ENCODE measurements at places on chromosomes 1 and 21.

DNA sequence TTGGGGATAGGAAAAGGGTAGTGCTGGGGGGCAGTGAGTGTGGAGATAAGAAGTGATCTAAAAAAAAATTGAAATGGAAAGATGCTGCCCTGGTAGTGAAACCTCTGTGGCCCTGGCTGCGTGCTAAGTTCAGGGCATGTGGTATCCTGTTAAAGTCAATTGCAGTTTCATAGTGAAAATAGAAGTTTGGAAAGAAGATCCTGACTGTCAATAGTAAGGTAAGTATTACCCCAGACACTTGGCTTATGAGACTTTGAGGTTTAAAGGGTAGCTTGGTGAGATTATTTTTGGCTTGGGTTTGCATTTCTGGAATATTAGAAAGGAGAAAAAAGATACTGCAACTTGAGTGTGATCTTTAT lies 6.8 kb downstream of the ARID1A start:
- no peak for DNase-seq

GRCh38 chr1:205610901-205611466 lies 20.8 kb downstream of the ELK4 start:
- DNase-seq = no peak

DNA sequence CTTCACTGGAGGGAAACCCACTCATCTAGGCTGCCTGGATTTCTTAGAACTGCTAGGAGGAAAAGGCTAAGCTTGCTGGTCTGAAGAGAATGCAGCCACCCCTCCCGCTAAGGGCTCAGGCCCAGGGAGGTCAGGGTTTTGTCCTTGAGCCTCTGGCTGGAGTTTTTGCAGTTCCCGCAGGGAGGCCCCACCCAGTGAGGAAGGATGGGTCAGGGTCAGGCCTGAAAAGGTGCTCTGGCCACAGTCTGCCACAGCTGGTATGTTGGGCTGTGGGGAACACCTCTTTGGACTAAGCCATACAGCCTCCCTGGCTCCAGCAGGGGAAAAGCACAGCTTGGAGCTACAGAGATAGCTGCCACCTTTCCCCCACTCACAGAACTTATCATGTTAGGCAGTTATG lies 71.4 kb upstream of the PAPPA2 start:
- DNase-seq = no peak

DNA sequence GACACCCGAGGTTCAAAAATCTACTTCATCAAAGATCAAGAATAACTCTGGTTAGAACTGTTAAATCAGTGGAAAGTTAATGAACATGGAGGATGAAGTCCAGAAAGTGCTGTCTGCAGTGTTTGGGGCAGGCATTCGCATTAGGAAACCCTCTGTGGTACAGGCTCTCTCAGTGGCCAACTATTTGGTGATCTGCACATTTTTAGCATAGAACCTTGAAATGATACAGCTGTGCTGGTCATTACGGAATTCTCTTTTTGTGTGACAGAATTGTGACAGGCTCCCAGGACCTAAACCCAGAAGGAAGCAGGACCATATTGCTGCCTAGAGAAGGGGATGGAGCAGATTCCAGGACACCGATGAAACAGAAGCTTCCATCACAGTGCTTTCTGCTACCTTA lies 89.0 kb downstream of the SLC45A1 start:
- no peak for DNase-seq

GRCh38 chr1:107785496-107786202 lies 179.3 kb downstream of the VAV3 start:
- DNase-seq = no peak

DNA sequence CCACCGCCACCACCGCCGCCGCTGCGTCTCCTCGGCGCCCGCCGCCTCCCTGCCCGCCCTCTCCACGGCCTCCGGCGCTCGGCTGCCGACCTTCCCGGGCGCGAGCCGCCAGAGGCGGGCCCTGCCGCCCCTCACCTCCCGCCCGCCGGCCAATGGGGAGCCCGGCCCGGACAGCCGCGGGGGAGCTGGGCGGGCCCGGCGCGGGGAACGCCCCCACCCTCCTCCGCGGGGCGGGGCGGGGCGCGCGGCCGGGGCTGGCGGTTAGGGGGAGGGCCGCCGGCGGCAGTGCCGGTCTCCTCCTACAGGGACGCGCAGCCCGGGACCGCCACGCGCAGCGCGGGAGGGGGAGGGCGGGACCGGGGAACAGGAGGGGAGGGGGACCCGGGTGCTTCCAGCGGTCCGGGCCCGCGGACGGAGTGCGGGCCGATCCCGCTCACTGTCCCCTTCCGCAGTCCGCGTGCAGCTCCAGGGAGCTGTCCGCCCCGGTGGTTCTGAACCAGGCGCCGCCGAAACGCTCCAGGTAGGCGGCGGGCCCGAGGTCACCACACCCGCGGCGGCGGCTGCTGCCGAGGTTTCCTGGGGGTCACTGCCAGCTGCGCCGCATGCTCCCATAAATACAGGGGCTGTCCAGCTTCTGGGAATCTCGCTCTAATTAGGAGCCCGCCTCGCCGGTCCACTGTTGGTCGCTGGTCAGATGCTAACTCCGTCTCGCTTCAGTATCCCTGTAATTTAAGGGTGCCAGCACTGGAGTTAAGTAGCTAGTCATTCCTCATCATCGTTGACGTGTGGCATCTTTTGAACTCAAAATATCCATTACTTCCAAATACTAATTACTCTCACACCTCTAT lies at the start of gene PGBD5:
Gene PGBD5, minus strand, starts transcription at position 87 of the 848 bp plus-strand sequence. CDS start 404 bp downstream, outside the sequence.
- DNase-seq = peak; percentile 88

- DNase-seq = peak; percentile 30
Observed at GRCh38 chr1:206921772-206922265, at the start of gene FCMR. FCMR (minus strand) TSS chr1:206921941; CDS start chr1:206921854, 87 bp downstream.

DNA sequence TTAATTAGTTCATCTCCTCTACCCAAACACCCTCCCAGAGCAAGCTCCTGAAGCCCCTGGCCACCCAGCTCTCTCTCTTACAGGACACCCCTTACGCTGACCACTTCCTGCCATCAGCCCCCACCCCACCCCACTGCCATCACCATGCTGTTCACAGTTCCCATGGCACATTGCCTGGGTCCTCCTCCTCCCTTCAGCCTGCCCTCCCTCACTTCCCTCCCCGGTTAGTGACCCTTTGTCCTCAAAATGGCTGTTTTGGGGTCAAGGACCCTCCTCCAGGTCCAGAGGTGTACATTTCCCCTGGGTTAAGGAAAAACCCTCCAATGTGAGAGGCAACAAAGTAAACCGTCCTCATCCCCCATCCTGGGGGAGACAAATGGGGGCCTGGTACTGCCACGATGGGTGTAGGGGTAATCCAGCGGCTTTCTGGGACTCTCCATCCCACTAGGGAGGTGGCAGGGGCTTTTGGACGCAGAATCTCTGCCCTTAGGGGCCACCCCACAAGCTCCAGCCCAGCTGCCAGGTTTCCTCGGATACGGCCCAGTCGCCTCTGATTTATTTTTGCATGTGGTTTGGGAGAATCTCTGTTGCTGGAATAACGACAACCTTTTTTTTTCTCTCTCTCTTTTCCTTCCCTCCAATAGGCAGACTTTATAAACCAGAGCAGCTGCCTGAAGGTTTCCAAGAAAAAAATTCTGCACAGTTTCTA lies 8.5 kb downstream of the CAMK2N1 start:
- no peak for DNase-seq

DNA sequence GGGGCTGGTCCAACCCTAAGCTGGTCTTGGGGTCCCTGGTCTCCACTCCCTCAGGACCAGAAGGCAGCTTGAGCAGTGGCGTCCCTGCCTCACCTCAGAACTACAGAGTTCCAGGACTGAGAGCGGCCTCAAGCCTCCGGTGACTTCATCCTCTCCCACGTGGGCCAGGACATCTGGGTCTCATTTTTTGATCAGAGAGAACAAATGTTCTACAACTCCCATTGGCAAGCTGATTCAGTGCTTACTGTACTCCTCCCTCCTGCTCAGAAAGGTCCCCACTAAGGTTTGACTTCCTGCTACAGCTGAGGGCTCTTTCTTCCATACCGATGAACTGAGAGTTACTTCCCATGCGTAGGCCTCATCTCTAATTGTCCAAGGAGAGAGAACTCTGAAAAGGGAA lies 78.5 kb downstream of the PLXNA2 start:
- no peak for DNase-seq

GRCh38 chr1:96964761-96965160 lies 243.2 kb downstream of the PTBP2 start:
- DNase-seq = no peak

DNA sequence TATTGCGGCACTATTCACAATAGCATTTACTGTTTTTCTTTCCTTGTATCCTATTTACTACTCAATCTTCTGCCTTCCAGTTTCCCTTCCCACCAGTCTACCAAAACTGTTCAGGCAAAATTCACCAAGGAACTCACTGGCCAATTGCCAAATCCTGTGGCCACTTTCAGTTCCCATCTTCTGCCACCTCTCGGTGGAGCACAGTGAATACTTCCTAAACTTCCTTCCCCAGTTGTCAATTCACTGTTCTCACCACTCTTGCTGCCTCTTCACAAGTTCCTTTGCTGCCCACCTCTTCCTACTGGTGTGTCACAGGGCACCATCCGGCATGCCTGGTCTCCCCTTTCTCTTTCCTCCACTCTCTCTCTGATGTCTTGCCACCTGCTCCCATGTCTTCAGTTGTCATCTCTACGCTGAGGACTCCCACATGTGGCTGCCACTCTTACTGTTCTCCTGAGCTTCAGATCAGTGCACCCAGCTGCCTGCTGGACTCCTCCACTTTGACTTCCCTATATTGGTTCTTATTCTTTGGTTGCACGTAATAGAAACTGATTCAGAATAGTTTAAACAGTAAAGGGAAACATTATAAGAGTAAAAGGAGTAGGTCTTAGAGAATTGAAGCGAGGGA lies 114.4 kb downstream of the PIK3R3 start:
- DNase-seq = no peak

DNA sequence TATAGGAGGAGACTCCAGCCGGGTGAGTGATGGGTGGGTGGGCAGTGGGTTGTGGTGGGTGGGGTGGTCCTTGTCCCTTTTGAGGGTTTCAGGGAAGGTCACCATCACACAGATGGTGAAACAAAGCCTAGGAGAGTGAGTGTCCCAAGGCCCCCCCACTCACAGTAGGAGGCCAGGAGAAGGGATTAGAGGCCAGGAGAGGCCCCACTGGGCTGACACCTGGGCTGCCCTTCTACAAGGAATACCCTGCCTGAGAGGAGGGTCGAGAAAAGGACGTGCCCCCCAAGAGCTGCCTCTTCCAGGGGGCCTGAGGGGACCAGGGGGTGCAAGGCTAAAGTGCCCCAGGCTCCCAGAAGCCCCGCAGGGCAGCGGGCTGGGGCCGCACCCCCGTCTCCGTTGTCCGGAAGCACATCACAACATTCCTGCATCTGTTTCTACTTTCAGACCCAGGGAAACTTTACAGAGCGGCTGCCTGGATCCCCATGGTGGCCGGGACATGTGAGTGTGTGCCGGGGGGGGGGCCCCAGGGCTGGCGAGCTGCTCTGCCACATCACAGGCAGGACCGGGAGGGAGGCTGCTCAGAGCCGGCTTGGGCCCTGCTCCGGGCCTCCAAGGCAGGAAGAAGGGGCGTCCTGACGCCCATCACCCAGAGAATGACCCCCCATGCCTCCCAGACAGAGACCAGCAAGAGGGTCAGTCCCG lies 68.2 kb downstream of the ARHGEF16 start:
- no peak for DNase-seq

- no peak for DNase-seq
Observed at GRCh38 chr1:147751346-147751745, 9.1 kb downstream of the GJA5 start.

DNA sequence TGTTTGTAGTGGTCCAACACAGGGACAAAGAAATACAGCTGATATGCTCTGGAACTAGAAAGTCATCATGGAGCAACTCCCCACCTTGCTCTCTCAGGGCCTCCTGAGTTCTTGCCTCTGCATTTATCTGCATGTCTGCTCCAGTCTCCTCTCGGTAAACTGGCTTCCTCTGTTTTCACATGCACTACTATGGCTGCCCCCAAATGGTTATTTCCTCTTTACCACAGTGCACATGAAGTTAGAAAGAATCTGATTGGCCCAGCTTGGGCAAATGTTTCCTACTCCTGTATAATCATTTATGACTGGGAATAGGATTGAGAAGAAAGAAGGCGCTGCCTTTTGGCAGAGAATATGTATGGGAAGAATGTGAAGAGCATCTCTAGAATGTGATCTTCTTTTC lies 16.5 kb upstream of the PSMB2 start:
- DNase-seq = no peak

- no peak for DNase-seq
Observed at GRCh38 chr1:32742956-32743355, 40.4 kb upstream of the SYNC start.

DNA sequence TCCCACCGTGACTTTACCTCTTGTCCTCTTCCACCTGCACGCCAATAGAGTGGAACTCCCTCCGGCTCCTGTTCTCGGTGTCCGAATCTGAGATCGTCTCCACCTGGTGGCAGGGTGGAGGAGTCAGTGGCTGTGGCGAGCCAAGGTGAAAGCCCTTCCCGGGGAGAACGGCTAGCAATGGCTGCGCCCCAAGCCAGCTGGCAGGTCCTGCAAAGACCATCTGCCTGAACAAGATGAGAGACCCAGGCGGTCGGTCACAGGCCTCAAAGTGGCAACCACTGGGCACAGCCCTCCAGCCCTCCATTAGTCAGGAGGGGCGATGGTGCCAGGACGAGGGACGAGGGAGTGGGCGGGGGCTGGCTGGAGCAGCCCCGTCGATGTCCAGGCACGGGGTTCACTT lies 25.4 kb upstream of the SMIM12 start:
- DNase-seq = no peak

GRCh38 chr1:75342786-75343185 lies 208.6 kb downstream of the LHX8 start:
- no peak for DNase-seq

DNA sequence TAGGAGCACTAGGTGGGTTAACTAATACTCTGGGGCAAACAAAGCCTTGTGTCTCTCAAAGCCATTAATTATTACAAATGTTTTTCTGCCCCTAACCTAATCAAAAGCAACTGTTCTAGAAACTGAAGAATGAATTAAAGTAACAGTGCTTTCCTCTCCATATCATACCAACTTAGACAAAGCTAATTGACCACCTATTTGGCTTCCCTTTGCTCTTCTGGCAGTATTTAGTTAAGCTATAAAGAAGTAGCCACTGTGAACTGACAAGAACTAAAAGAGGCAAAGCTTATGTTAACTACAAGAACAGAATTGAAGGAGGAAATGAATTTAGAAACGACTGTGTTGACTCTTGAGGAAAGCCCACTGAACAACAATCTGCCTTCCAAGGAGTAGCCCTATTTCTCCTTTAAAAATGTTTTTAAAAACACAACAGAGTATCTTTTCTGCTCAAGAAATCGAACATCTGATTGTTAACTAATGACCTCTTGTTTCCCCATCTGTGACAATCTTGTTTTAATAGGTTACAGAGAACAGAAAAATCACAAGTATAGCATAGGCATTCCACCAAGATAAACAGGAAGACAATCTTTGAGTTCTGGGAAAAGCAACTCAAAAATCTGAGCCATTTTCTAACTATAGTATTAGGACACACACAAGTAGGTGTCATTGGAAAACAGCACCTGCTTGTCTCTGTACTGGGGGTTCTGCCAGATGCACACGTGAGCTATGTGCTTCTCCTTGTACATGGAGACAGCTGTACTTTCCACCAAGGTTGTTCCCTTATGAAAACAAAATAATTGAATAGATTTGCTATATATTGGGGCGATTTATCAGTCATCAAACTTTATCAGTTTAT lies 3.1 kb upstream of the EGLN1 start:
- DNase-seq = no peak

- no peak for DNase-seq
Observed at GRCh38 chr1:199687321-199687720, 340.2 kb upstream of the NR5A2 start.

GRCh38 chr1:162214202-162214601 lies 144.7 kb downstream of the NOS1AP start:
- no peak for DNase-seq

Data from GM19239 (cell line).